ENCODE measurements at places on chromosomes 2 and 18. TPM values are rescaled to one million over a fixed set of nuclear protein-coding genes. Genes with fewer than 3 reads are reported as not detected.

SETBP1 gene
- 32.8 TPM for total RNA-seq

RAX gene
- total RNA-seq = not detected

DNA sequence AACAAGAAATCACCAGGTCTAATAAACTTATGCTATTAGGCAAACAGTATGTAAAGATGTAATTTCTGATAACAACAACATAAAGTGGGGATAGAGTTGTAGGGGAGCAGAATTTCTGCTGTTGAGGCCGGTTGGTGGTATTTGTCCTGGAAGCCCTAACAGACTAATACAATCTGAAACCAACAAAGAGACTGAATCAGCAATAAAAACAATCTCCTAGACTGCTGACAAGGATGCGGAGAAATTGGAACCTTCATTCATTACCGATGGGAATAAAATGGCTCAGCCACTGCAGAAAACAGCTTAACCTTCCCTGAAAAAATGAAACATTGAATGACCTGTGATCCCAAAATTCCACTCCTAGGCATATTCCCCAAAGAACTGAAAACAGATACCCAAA lies 88.7 kb downstream of the GYPC start:
- no peaks in the 10 kb centered on the region for H3K4me1 ChIP-seq
- H3K4me3 ChIP-seq = no peak overlapping the region
- H3K27ac ChIP-seq = no peak overlapping the region

- no peaks in the 10 kb centered on the region for H3K36me3 ChIP-seq
- no peaks in the 10 kb centered on the region for H3K4me1 ChIP-seq
- no peak overlapping the region for H3K4me3 ChIP-seq
- H3K27me3 ChIP-seq = no peaks in the 10 kb centered on the region
- no peak for DNase-seq
- no peak overlapping the region for H3K27ac ChIP-seq
Observed at GRCh38 chr2:205290299-205290698, 392.0 kb upstream of the NRP2 start.

DNA sequence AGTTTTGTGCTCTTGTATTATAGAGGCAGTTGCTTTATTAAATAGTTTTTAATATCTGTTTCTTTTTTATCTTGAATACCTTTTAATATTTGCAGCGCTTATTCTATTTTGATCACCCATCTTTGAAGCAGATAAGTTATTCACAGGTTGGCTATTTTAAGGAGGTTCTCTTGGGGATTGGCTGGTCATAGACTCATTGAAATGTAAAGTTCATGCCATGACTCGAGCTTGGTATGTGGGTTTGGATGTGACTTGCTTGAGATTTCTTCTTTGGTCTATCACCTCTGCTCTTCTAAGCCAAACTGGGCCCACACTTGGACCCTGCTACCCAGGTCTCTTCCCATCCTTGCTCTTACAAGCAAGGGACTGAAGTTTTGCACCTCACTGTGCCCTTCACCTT lies 33.6 kb downstream of the FARP2 start:
- H3K4me3 ChIP-seq = no peak overlapping the region
- H3K27ac ChIP-seq = no peak overlapping the region
- H3K27me3 ChIP-seq = no peaks in the 10 kb centered on the region
- DNase-seq = no peak
- no peaks in the 10 kb centered on the region for H3K36me3 ChIP-seq

Measured in uterus (tissue), 4 donors.